ENCODE measurements at places on chromosomes 16 and 17.

DNA sequence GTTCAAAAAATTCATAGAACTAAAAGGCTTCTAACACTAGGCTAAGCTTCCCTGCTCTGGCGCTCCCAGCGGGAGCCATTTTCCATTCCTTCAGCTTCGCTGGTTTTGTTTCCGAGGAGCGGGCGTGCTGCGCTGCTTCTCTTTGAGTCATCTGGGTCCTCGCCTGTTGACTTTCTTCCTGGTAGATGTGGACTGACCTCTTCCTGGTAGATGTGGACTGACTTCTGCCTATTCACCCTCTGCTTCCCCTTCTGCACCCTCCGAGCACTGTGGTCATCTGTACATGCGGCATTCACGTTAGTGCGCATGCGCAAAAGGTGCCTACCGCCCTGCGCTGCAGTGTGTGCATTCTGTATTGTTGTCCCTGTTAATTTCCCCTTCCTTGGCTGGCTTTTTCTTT is 40.8 kb upstream of the SEC14L1 start:
- DNase-seq, result no peak

DNA sequence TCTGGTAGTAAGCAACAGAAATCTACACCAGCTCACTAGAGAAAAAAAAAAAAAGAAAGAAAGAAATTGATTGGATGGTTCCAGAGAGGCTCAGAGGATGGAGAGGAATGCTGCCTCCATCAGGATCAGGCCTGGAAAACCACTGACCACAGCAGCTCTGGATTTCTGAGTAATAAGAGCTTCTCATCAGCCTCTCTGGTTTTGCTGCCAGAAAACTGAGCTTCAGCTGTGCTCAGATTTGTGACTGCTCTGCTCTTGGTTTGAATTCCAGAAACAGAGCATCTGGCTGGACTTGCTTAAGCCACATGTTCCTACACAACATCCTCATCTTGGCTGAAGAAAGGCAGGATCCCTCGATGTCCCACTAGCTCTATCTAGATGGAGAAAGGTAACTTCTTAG is 25.9 kb downstream of the IRX6 start:
- no peak for DNase-seq

GRCh38 chr17:28675490-28675889 is 13.5 kb downstream of the SUPT6H start:
- no peak for DNase-seq

DNA sequence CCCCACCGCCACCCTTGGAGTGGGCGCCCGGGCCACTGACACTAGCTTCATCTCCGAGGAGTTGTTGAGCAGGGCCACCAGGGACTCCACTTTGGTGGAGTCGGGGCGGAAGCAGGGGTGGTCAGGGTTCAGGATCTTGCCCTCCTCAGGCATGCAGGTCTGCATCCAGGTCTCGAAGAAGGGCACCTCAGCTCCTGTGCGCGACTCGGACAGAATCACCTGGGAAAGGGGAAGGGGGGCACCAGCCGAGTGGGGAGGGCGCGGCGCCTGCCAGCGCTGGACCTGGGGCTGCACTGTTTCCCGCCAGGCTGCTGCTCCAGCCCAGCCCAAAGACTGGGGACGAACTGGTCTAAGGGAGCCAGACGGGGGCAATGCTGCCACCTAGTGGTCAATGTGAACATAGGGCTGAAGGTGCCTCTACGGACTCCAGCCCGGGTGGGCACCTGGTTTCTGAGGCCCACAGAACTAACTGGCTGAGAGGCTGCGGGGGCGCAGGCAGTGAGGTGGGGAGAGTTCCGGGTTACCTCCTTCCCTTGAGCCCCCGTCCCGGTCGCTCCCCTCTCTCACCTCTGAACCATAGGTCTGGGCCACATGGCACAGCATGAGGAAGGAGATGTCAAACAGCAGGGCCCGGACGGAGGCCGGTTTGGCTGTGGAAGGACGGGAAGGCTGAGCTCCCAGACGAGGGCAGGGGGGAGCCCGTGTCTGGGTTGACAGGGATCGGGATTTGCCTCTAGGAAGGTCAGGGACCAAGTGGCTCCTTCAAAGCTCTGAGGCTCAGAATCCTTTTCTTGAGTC is 11.8 kb downstream of the CSF3 start:
- DNase-seq, result peak; percentile 77

Measured in activated CD4-positive, alpha-beta T cell treated with anti-CD3 and anti-CD28 coated beads for 4 hours (primary cell).